Activated CD8-positive, alpha-beta memory T cell treated with anti-CD3 and anti-CD28 coated beads, Interleukin-2, amount 50 U/mL, for 4 hours (primary cell): ENCODE measurements at places on chromosomes 16 and 17.

- no peak for DNase-seq
Observed at GRCh38 chr16:19382887-19383816, 34.5 kb upstream of the TMC5 start.

- no peak for DNase-seq
Observed at GRCh38 chr17:43619705-43620104, 42.0 kb downstream of the MEOX1 start.

DNA sequence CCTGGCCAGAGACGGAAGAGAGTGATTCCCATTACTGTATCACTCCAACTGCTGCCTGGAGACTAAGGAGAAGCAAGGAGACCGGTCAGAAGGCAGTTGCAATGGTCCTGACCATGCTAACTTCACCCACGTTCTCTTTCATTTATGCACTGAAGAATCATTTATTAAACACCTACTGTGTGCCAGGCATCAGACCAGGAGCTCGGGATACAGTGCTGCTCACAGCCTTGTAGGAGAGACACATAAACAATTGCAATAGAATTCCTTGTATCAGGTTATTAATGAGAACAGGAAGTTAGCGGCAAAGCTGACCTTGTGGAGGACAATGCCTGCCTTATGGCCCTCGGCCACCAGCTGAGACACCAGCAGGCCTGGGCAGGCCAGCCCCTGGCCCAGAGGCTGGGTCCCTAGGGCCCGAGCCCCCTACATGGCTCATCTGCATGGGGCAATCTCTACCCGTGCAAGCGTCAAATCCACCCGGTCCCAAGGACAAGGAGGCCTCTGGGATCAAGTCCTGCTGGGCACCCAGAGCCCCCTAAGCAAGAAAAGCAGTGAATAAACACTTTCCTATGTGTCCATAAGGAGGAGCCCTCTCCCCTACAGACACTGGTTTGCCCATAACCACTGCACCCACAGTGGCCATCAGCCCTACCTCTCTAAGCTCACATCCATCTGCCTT, 8.6 kb upstream of the ENPP7 start:
- no peak for DNase-seq

DNA sequence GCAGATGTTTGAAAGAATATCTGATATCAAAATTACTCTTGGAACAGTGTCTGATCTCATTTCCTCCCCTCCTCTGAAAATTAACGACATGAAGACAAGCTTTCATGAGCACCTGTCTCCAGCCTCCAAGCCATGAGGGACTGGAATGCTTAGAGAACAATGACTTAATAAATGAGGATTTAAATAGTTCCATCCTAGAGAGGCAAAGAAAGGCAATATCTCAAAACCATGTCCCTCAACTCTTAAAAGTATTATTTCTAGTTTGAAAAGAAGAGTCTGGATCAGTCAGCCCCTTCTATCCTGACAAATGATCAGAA, 137.5 kb downstream of the ANKFN1 start:
- DNase-seq: no peak

- DNase-seq: no peak
Observed at GRCh38 chr16:26963109-26963508, 103.6 kb upstream of the C16orf82 start.

GRCh38 chr16:49455991-49456745, 82.6 kb downstream of the C16orf78 start:
- DNase-seq: no peak

DNA sequence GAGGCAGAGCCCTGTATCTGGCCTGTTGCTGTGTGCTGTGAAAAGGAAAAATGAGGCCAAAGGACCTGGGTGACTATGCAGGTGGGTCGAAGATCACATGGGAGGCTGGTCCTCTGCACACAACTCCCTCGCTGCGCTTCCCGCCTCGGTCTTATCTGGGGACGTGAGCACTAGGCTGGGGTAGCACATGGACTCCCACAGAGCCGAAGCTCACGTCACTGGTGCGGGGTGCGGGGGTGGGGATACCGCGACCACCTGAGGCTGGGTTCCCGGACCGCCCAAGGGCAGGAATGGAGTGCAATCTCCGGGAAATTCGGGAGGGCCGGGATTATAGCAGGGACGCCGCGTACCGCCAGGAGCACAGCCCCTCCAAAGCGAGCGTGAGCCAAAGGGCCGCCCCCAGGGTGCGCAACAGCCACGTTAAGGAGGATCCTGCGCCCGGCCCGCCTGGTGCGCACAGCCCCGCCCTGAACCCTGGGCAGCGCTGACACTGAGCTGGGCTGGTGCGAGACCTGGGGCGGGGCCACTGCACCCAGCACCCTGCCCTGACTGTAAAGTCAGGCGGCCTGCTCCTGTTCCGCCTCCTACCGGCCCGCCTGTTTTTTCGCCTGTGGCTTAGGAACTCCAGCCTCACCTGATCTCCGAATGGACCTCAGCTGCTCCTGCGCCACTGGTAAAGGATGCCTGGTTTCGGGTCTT, 4.8 kb downstream of the MT1A start:
- peak; percentile 78 for DNase-seq

DNA sequence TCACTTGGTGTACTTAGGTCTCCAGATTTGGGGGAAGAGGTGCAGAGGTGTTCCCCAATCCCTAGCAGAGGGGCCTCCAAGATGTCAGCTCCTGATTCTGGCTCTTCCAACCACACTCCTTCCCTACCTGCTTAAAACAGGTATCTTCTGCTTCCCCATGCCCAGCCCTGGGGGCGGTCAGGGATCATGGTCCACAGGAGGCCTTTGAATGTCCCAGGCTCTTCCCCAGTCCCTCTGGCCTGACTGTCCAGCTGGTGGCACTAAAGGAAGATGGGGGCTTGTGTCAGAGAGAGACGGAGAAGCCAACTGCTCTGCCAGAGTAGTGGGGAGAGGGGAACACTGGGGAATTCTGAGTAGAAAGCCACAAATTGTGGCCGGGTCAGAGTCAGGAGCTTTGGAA, 3.8 kb downstream of the ARL4D start:
- no peak for DNase-seq

DNA sequence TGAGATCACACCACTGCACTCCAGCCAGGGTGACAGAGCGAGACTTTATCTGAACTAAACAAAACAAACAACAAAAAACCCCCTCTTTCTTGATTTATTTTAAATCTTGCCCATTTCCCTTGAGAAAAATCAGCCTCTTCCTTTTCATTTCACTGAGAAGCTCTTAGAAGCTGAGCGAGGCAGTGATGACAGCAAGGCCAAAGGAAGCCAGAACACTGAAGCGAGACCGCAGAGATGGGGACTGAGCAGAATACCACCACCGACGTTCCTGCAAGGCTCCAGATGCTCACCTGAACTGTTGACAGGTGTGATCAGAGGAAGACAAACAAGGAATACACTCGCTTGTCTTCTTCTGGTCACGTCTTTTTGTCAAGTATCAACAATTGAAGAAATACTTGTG, 30.5 kb upstream of the IRF8 start:
- no peak for DNase-seq

DNA sequence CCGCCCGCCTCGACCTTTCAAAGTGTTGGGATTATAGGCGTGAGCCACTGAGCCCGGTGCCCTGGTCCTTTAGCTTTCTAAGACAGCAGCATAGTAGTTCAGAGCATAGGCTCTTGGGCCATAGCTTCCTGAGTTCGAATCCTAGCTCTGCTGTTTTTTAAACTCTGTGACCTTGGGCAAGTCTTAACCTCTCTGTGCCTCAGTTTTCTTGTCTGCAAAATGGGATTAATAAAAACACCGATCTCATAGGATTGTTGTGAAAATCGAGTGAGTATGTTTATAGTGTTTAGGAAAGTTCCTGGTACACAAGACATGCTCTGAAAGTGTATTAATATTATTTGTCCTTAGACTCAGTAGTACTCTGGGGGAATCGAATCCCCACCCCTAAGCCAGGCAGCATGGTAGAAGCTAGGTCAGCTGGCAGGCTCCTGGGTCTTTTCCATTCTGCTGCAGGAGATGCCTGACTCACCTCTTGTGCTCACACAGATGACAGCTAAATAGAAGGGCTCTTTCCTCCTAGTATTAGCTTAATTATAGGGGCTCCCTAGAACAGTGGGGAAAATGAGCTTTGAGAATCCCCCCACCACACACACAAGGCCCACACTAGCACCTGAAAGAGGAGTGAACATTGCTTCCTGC, 44.1 kb downstream of the PRKCB start:
- DNase-seq: no peak

- no peak for DNase-seq
Observed at GRCh38 chr17:42329025-42329976, 41.0 kb downstream of the STAT5A start.

GRCh38 chr17:59757470-59757869, 50.0 kb downstream of the VMP1 start:
- DNase-seq: no peak

GRCh38 chr16:89727406-89728120, 6.2 kb downstream of the ZNF276 start:
- no peak for DNase-seq

DNA sequence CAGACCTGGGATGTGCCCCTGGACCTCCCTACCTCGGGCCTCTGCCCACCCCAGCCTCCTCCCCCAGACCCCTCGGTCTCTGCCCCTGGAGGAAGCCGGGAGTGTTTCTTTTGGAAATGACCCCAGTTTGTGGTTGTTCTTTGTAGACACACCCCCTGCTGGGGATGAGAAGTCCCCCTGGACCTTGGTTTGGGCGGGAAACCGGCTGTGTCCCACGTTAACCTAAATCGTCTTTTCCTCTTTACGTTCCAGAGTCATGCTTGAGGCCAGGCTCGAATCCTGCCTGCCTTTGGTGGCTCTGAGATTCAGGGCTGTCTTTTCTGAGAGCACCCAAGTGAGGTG, 116.6 kb downstream of the METRNL start:
- DNase-seq: no peak

DNA sequence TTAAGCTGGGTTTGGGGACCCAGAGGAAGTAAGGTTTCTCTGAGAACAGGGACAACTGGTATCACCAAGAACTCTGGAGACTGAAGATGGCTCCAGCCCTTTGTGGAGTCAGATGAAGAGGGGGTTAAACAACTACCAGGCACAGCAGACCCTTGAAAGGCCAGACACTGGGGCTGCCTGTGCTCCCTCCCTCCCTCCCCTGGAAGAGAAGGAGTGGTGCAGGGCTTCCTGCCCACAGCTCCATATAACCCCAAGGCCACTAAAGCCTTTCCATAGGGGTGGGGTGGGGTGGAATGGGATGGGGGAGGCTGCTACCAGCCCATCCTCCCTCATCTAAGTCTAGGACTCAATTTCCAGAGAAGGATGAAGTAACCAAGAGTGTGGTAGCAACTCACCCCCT, 66.7 kb downstream of the CCDC182 start:
- DNase-seq: no peak

- DNase-seq: no peak
Observed at GRCh38 chr16:57406881-57407280, 2.3 kb downstream of the CCL17 start.

- DNase-seq: no peak
Observed at GRCh38 chr17:60392845-60393702, 1.1 kb upstream of the USP32 start.

- no peak for DNase-seq
Observed at GRCh38 chr16:15807603-15808009, 49.2 kb downstream of the MYH11 start.

GRCh38 chr17:80771612-80772005, 220.0 kb upstream of the CHMP6 start:
- DNase-seq: no peak

DNA sequence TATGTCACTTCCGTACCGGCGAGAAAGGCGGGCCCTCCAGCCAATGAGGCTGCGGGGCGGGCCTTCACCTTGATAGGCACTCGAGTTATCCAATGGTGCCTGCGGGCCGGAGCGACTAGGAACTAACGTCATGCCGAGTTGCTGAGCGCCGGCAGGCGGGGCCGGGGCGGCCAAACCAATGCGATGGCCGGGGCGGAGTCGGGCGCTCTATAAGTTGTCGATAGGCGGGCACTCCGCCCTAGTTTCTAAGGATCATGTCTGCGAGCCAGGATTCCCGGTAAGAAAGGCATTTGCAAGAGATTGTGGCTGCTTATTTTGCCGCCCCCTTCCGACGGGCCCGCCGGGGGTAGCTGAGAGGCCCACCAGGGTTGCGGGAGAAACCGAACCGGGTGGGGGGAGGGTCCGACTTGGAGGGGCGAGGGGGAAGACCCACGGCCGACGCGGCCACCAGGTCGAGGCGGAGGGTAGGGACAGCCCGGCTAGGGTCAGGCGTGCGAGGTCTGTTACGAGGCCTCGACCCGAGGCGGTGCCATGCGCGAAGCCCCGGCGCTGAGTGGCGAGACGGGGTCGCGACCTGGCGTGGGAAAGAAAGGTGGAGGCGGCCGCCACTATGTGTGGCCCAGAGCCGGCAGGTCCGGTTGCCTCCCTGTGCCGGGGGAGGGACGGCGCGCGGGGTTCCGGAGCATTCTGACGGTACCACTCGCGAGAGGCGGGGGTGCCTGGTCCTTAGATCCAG, 6.7 kb upstream of the CD68 start:
- DNase-seq: peak; percentile 99

- DNase-seq: no peak
Observed at GRCh38 chr17:82089723-82090548, 8.1 kb downstream of the FASN start.

DNA sequence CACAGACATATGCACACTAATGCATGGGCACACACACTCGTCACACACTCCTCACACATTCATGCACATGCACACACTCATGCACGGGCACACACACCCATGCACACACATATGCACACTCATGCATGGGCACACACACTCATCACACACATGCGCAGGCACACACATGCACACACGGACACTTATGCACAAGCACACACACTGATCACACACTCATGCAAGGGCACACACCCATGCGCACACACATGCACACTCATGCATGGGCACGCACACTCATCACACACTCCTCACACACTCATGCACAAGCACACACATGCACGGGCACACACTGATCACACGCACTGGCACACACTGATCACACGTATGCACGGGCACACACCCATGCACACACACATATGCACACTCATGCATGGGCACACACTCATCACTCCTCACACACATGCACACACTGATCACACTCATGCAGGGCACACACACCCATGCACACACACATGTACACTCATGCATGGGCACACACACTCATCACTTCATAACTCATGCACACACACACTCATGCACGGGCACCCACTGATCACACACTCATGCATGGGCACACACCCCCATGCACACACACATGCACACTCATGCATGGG, 16.1 kb downstream of the ADGRG1 start:
- DNase-seq: no peak

DNA sequence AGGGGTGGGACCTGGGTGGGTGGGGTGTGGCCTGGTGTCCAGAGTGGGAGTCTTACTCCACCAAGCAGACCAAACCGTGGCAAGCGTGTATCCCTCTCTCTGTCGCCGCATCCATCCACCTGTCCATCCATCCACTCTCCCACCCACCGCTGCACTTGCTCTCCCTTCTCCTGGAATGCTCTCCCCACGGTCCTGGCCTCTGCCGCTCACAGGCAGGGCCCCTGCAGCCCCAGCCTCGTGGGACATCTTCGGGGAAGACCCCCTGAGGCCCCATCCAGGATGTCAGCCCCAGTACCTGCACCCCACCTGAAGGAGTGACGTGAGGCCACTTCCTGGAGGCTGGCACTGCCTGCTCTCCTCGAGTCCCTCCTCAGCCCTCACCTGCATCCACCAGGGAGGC, 189.5 kb upstream of the GSE1 start:
- DNase-seq: no peak
